Left cardiac atrium (tissue), 4 donors: ENCODE measurements at places on chromosomes 11 and 22. TPM values are rescaled to one million over a fixed set of nuclear protein-coding genes. Genes with fewer than 3 reads are reported as not detected.
A peak's percentile ranks its signal among the peaks of the same experiment; 100 is the strongest.

ENTHD1 gene
- total RNA-seq, result not detected

BET1L gene
- total RNA-seq, result 44.5 TPM

APIP gene
- 19.8 TPM for total RNA-seq

RAB3IL1 gene
- total RNA-seq, result 17.3 TPM

ZNRF3 gene
- 6.6 TPM for total RNA-seq

DRD4 gene
- total RNA-seq, result 0.15 TPM

ELFN2 gene
- not detected for total RNA-seq

DNA sequence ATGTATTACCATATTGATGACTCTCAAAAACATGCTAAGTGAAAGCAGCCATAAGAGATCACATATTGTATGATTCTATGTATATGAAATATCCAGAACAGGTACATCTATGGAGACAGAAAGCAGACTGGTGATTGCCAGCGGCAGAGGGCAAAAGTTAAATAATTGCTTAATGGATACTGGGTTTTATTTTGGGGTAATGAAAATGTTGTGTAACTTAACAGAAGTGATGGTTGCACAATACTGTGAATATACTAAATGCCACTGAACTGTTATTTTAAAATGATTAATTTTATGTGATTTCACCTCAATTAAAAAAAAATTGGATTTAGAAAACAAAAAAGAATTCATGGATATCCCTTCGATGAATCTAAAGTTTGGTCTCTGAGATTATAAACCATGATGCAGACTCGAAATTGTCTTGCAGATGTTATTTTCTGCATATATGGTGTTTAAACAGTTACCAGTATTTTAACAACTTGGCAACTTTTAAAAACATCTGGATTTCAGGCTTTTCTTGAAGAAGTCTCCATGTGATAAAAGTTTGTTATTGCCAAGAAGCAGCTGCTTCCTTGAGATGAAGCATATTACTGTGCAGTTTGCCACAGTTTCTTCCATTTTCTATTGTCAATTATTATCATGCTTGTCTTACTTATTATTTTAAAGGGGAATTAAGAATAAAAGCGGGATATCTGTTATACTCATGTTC is 38.1 kb downstream of the LARGE2 start:
- no peak for DNase-seq

GRCh38 chr22:17095538-17095937 is 10.7 kb downstream of the IL17RA start:
- no peak for DNase-seq

GRCh38 chr11:112852143-112852866 is 108.9 kb upstream of the NCAM1 start:
- no peak for DNase-seq

GRCh38 chr22:41799486-41800347 is 762 bp upstream of the CCDC134 start:
- peak; percentile 52 for DNase-seq

- DNase-seq, result no peak
Measured at GRCh38 chr11:12235553-12235946, 125.2 kb downstream of the MICAL2 start.

GRCh38 chr11:17924713-17925112 is 88.1 kb downstream of the SERGEF start:
- no peak for DNase-seq

GRCh38 chr22:38873469-38874411 is 1.7 kb upstream of the CBX6 start:
- DNase-seq, result no peak

- DNase-seq, result no peak
Measured at GRCh38 chr11:11237070-11237832, 115.8 kb downstream of the CSNK2A3 start.

GRCh38 chr11:17765356-17766072 is 30.9 kb downstream of the KCNC1 start:
- DNase-seq, result no peak

- peak; percentile 53 for DNase-seq
Measured at GRCh38 chr11:13486926-13487660, 8.7 kb downstream of the PTH start.

DNA sequence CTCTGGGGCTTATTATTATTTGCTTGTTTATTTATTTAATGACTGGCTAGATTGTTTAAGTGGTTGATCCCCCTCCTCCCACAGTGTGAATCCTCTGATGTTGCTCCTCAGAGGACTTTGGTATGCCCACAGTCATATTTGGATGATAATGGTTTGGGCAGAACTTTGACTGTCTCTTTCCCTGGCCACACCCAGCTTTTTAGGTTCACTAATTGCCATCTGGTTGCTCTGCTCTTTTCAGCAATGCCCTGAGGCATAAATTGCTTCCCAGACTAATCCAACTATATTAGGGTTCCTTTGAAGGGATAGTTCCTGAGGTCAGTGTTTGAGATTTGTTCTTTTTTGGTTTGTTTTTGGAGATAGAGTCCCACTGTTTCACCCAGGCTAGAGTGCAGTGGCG is 99.3 kb upstream of the RRM1 start:
- DNase-seq, result no peak

- DNase-seq, result peak; percentile 87
Measured at GRCh38 chr22:50306753-50307749, at the start of gene PLXNB2. PLXNB2 (minus strand) TSS chr22:50307646; CDS start chr22:50290584, 17,062 bp downstream.

DNA sequence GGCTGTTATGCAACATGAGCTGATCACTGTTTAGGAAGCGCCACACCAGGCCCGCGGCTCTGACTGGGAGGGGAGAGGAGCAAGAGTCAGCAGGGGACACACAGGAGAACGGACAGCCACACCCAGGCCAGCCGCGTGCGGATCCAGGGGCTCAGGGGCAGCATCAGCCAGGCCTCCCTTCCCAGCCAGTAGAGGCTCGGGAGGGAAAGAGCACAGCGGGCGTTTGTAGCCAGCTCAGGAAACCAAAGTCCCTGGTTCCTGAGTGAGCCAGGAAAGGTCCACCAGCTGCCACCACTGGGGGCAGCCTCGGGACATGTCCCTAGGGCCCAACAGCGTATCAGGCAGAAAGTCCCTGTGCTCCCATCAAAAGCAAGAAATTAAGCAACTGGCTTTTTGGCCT is 71.8 kb upstream of the PITPNB start:
- peak; percentile 76 for DNase-seq

DNA sequence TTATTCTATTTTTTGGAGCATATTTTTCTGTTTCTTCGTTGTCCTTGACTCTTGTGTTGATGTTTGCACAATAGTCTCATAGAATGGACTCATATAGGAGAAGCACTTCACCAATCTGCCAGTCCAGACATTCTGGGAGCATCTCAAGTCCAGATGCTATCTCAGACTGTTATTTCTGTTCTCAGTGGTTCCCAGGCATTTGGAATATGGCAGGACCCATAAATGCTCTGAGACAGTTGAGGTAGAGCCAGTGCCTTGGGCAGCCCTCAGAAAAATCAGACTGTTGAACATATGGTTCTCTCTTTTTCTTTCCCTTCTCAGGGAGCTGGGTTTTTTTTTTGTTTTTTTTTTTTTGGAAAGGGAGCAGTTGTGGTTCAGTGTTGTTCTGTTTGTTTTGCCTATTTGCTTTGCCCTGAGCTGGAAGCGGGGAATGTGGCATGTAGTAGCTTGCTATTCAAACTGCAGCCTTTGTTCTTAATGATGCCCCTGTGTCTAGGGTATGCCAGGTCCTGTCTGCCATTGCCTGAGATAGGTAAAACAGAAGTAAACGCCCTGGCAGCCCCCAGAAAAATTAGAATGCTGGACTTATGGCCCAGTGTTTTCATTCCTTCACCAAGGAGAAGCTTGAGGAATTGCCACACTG is 3.7 kb upstream of the MS4A2 start:
- no peak for DNase-seq

DNA sequence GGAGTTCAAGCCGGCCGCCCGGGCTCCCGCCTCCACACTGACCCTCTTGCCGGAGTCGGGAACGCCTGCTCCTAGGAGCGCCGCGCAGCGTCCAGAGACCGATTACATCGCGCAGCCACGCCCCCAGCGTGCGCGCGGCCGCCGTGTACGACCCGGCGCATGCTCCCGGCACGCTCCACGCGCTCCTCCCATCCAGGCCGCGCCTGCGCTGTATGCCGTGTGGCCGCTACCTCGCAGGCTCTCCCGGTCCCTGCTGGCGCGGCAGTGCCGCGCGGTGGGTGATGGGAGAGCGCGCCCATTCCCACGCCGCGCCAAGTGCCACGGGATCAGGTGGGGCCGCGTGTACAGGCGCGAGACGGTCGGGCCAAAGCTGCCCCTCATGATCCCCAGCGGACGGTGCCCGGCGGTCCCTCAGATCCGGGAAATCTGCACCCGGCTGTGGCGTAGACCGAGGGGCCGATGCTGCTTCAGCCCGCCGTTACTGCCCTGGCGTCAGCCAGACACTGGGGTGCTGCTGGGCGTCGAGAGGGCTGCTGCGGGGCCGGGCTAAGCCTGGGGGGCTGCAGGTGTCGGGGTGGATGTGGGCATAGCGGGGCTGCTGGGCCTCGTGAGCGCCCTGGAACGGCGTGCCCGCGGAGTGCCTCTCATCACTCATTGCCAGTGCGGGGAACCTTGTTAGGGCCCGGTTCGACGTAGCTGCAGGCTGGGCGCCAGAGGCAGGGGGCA is at the start of the genes GNB1L and RTL10:
TSS of gene GNB1L (minus strand) at position 97 of the 726 bp plus-strand sequence. CDS start 33,519 bp downstream, outside the sequence.
TSS of gene RTL10 (minus strand) at position 97 of the 726 bp plus-strand sequence. CDS start 2,613 bp downstream, outside the sequence.
- DNase-seq, result peak; percentile 98

- DNase-seq, result no peak
Measured at GRCh38 chr11:74820763-74821162, 72.1 kb downstream of the RNF169 start.

- DNase-seq, result no peak
Measured at GRCh38 chr11:23875176-23875850, 621.5 kb upstream of the LUZP2 start.

DNA sequence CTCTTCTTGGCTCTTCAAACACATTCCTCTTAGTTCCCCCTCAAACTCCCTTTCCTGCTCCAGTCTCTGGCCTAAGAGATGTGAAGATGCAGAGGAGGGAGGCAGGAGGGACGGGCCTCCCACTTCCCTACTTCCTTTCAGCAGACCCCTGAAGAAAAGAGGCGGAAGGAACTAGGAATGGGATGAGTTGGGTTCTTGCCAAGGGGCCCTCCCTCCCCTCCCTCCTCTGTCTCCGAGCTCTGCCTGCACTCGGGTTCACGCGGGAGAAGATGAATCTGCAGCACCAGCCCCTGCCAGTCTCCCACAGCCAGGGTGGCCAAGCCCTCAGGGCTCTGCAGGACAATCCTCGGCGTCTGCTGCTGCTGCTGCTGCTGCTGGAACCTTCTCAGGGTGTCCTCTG is 24.3 kb upstream of the PKNOX2 start:
- no peak for DNase-seq

GRCh38 chr22:33588860-33589259 is 331.4 kb downstream of the LARGE1 start:
- no peak for DNase-seq

GRCh38 chr11:111814557-111815320 is 48.5 kb upstream of the PPP2R1B start:
- DNase-seq, result no peak

- no peak for DNase-seq
Measured at GRCh38 chr11:120112174-120112796, 25.6 kb downstream of the TRIM29 start.

DNA sequence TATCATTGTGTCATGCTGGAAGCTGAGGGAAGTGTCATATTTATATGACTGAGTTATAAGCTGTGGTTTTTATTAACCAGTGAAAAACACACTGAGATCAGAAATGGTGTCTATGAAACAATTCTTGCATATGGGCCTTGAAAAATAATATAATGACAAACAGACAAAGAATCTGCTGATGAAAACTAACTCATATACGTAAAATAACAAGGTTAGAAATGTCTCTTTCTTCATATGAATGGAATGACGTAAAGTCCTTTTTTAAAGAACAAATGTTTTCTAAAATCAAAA is 48.8 kb upstream of the PHF21B start:
- DNase-seq, result no peak

- no peak for DNase-seq
Measured at GRCh38 chr22:44396727-44397722, 84.3 kb upstream of the SHISAL1 start.

DNA sequence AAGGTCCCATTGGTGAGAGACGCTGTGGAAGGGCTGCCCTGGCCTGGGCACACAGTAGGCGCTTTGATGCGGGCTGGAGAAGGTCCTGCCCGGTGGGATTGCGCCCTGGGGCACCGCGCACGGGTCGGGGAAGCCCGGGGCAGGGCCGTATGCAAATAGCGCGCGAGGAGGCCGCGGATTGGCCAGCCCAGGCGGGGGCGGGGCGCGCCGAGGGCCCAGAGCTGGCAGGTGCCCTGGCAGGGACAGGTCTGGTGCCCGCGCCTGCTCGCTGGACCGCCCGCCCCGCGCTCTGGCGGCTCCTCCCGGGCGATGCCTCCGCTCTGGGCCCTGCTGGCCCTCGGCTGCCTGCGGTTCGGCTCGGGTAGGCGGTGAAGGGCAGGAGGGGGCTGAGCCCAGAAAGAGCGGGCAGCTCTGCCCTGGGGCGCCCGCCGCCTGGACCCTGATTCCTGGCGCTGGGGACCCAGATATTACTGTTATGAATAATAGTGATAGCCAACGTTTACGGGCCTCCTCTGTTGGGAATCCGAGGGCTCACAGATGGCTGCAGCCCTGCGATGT is at the start of gene UPK3A:
TSS of gene UPK3A (plus strand) at position 245 of the 558 bp plus-strand sequence. CDS start at position 310, 65 bp downstream.
- peak; percentile 71 for DNase-seq

DNA sequence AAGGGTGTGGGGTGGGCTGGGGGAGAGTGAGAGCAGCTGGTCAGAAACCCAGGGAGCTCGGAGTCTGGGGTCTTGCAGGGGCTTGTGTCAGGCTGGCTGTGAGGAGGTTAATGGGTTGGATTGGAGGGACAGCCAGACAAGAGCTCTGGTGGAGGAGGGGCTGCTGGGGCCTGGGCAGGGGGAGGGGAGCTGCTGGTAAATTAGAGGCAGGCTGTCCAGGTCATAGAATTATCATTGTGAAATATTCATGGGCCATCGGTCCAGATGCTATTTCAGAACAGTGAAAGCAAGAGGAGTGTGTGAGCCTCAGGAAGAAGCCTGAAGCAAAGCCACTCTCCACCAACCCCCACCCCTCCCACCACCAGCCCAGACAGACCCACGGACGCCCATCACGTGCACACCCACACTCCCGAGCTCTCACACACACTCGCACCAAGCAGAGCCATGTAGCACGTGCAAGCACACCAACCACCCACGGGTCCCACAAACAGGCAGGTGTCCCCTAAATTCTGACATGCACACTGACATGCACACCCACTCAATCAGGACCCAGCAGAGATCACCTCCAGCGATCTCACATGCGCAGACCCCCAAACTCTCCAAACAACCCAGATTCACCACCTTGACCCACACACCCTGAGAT is 18.8 kb downstream of the RTN4RL2 start:
- DNase-seq, result no peak

GRCh38 chr11:118634431-118635236 is 27.2 kb downstream of the PHLDB1 start:
- DNase-seq, result peak; percentile 85
